ENCODE measurements at places on chromosomes 7 and 10.

- DNase-seq, result no peak
These were observed 312.0 kb downstream of the RNLS start for GRCh38 chr10:88270871-88271713.

DNA sequence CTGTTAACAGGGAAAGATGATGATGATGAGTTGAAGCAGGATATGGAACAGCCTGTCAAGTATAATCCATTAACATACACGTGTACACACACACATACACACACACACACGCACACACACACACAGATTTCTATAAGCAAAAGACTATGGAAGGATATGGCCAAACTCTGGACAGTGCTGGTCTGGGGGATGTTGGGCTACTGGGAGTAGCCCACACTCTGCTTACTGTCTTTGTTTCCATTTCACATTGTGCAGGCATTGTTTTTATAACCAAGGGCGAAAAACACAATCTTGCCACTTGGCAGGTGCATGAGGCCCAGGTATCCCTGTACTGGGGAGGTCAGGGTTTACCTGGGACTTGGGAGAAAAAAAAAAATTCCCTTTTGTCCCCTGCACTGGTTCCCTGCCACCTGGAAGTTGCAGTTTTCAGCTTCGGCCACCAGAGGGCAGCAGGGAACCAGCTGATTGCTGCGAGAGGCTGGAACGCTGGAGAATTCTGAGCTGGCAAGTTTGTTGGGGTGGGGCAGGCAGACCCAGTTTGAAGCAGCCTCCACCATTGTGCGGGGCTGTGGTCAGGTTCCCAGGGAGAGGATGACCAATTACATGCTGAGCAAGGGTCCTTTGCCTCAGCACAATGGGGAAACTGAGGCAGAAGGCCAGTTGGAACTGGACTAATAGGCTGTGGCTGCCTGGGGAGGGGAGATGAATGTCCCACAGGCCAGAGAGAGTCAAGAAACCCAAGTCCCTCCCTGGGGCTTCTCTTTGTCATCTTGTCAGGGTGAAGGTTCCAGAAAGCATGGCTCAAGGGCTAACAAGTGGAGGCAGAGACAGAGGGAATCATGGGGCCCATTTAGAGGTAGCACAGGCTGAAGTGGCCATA, 27.3 kb downstream of the PPIF start:
- DNase-seq, result peak; percentile 77

DNA sequence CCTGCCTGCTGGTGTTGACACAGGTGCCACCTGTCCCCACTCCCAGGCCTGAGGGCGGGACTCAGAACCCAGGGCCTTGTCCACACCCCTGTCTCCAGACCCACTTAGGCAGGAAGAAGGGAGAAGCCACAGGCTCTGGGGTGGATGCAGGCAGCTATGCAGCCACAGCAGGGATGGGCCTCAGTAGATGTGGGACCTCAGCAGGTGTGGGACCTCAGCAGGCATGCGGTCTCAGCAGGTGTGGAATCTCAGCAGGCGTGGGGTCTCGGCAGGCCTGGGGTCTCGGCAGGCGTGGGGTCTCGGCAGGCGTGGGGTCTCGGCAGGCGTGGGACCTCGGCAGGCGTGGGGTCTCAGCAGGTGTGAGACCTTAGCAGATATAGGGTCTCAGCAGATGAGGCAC, 118.0 kb upstream of the PITRM1 start:
- DNase-seq, result no peak

DNA sequence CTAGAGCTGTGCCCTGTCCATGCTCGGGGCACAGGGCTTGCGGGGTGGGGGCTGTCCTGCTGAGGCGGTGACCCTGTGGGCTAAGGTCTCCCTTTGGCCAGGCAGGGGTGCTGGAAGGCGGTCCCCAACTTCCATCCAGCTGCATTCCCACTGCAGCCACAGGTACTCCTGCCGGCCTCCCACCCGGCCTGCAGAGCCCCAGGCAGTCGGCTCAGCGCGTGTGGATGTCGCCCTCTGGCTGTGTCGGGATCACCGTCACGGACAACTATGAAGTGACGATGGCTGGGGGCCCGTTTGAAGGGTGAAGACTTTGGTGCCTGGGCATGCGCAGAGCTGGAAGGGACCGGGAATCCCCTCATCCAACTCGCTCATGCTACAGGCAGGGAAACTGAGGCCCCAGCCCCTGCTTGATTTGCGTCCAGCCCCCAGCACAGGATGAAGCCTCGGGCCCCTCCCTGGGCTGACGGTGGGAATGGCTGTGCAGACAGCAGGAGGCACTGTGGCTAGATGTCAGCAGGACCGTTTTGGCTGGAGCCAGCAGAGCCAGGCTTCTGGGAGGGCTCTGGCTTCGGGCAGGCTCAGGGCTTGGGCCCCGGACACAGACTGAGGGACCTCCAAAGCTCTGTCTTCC, 2.3 kb upstream of the TMEM184A start:
- no peak for DNase-seq

Data from NCI-H460 (cell line).